ENCODE measurements at places on chromosomes 1 and 21. TPM values are rescaled to one million over a fixed set of nuclear protein-coding genes. Genes with fewer than 3 reads are reported as not detected.
A peak's percentile ranks its signal among the peaks of the same experiment; 100 is the strongest.

DNA sequence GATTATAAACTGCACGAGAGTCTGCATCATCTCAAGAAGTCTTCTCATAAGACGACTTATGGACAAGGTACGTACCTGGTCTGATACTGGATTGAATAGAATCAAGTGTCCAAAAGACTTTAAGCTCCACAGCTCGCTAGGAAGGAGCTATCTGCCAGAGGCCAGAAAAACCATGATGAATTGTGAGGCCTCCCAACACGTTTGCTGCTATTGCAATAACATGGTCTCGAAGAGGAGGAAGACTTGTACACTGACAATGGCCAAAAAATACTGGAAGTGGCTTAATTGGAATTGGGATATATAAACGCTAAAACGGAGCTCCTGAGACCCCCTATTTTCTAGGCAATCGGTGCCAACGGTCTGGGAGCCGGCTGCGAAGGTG, 534 bp downstream of the DNAJC28 start:
- peak; percentile 32 for DNase-seq

DNA sequence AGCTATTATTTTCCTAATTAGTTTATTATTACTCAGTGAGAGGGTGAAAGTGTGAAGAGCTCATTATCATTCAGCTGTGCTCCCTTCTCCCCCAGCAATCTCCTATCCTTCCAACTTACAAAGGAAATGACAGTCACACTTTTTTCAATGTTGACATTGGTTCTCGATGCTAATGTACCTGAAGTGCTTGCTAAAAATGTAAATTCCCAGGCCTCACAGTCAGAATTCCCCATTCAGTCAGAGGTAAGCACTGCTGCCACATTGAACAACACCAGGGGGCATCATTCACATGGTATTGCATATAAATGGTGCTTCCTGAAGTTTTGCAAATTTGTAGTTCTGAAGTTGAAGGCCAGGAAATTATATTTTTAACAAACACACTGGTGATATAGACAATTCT, 132.7 kb upstream of the FOXD3 start:
- no peak for DNase-seq

DNA sequence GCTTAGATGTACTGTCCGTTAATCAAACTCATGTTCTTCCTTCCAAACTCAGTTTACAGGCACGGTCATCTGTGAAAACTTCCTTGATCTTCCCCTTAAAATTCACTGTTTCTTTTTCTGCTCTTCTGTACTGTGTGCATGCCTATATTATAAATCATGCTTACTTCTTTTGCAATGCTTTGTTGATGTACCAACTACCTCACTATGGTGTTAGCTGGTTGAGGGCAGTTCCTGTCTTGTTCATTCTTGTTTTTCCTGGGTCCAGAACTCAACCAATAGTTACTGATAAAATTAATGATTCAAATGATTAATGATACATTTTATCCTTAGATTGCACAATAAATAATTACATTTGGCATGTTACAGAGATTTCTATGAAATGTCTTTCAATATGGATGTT, 163.8 kb downstream of the CHRM3 start:
- no peak for DNase-seq

GRCh38 chr1:38088791-38089190, 42.2 kb upstream of the POU3F1 start:
- DNase-seq = no peak

DNA sequence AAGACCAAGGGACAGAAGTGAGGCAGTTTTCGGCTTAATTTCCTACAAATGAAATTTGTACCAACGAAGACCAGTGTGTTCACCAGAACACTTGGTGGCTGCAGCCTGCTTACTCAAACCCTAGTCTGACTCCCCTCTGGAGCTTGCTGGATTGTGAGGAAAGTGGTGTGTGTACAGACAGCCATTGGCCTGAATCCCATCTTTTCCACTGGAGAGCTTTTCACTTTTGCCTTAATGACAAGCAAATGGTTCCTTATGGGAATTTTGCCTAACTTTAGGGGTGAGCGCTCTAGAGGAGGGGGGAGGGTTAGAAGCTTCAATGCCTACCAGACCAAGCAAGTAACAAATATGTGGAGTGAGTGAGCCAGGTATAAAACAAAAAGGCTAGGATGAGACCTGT, 17.3 kb downstream of the METTL13 start:
- DNase-seq = no peak

The CCDC17 gene
- 1.4 TPM for total RNA-seq

The HTR6 gene
- not detected for total RNA-seq
